Camera-type eye (tissue), 1 donor: ENCODE measurements at places on chromosomes 2 and 18. TPM values are rescaled to one million over a fixed set of nuclear protein-coding genes. Genes with fewer than 3 reads are reported as not detected.

TWSG1 gene
- total RNA-seq, result 81.7 TPM

MALL gene
- total RNA-seq, result 10.9 TPM

LMAN1 gene
- 173 TPM for total RNA-seq

RAB6C gene
- 0.44 TPM for total RNA-seq

SMYD1 gene
- total RNA-seq, result 47.8 TPM

CD207 gene
- total RNA-seq, result 5.3 TPM
